NCI-H1092 (cell line): ENCODE measurements at places on chromosomes 7 and 10.

GRCh38 chr10:4939224-4940072, 23.8 kb upstream of the AKR1C1 start:
- DNase-seq, result no peak

DNA sequence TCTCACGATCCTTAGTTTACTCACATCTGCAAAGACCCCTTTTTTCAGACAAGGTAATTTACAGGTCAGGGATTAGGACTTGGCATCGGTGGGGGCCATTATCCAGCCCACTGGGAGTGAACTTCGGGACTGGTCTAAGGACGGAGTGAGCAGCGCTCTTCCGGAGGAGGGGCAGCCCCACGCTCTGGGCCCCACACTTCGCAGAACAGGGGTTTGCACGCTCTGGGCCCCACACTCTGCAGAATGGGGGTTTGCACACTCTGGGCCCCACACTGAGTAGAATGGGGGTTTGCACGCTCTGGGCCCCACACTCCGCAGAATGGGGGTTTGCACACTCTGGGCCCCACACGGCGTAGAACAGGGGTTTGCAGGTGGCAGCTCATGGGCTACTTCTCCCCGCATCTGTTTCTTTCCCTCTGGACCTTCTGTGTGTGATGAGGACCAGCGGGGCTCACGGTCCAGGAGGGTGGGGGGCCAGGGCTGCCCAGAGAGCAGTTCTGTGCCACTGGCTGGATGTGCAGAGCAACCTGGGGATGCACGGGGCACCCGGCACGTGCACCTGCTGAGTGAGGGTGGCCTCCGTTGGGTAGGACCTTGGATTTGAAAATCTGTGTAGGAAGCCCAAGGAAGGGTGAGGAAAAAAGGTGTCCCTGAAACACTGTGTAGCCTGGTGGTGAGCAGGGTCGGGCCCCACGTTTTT, 134.8 kb downstream of the WDR37 start:
- DNase-seq, result no peak

DNA sequence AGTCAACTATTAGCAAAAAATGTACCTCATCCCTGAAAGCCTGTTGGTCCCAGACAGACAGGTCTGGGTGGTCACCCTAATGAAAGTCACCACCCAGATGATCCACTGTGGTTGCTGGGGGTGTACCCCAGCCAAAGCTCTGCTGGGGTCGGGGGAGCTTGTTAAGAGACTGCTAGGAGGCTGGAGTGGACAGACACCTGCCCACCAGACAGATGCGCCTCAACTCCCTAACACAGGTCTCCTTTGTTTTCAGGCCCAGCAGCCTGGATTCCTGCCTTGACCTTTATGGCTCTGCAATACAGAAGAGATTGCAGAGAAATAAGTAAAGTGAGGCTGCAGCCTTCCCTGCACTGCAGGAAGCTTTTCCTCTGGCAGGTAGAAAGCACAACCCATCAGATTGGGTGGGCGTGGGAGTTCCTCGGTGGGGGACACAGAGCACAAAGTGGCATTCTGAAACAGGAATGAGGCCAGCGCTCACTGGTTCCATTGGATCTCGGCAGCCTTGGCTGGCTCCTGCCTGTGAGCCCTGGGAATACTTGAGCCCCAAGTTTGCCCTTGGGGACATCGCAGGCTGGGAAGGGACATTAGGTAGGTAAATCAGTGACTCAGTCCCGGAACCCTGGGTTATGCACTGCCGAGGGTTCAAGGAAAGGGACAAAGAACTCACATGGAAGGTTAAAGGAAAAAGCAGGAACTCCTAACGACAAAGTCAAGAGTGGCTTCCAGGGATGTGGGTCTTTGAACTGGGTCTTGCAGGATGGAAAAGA, 18.0 kb upstream of the ZNF488 start:
- DNase-seq, result no peak

- DNase-seq, result no peak
Observed at GRCh38 chr10:129871966-129872365, 92.1 kb downstream of the EBF3 start.

DNA sequence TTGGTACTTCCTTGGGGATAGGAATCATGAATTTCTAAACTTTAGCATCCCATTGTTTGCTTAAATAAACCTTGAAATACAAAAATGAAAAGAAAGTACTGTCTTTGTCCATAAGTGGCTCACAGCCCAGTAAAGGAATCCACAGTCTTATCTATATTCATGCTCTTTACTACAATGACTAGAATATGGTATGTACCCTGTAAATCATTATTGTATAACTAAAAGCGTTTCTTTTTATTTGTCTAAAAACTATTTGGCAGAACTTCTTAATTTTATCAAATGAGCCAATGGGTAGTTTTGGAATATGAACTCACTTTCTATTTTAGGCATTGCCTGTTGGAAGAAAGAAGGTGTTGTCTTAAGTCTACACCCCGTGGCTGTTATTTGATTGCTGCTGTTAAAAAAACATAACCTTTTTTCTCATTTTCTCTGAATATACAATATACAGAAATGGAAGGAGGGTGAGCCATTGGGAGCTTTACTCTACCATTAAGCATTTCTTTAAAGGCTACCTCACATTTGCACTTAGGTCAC, 12.4 kb upstream of the STRIP2 start:
- DNase-seq, result no peak

GRCh38 chr10:5538446-5538845, 13.7 kb downstream of the CALML3 start:
- DNase-seq, result no peak

DNA sequence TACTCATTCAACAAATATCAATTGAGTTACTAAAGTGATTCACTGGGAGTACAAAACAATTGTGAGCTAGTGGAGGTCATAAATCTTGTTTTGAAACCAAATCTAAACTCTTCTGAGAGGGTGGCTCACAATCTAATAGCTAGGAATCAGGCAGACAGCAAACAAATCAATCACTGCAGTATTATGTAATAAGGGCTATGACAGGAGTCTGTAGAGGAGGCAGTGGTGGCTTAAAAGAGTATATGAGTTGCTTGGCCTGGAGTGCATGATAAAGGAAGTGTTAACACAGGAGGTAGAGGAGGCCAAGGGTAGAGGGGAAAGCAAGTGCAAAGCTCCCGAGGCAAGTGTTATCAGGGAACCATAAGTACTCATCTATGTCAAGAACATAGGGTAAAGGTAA, 16.5 kb downstream of the MYPN start:
- DNase-seq, result no peak

- DNase-seq, result no peak
Observed at GRCh38 chr10:572696-573095, 116.8 kb downstream of the DIP2C start.

GRCh38 chr7:1670894-1671593, 967 bp downstream of the ELFN1 start:
- no peak for DNase-seq

GRCh38 chr7:28346676-28347363, 65.5 kb upstream of the CREB5 start:
- DNase-seq, result no peak

GRCh38 chr7:831596-832166, 595 bp upstream of the SUN1 start:
- DNase-seq, result no peak

DNA sequence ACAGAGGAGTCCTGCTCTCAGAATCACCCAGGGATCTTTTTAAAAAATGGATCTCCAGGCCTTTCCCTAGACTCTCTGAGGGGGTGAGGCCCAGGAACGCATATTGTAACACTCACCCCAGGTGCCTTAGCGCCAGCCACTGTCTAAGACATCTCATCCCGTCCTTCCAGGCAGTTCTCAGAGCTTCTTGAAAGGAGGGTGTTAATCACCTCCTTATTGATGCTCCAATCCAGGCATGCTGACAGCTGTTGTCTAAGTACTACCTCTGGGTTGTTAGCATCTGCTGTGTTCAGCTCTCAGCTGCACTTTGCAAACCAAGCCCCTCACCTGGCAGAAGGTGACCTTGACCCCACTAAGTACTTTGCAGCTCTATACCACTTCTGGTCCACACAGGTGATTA, 36.0 kb downstream of the KIAA1549 start:
- DNase-seq, result no peak

- no peak for DNase-seq
Observed at GRCh38 chr10:6464862-6465430, 115.1 kb downstream of the PRKCQ start.

- no peak for DNase-seq
Observed at GRCh38 chr10:83917537-83918506, 221.5 kb upstream of the GHITM start.

DNA sequence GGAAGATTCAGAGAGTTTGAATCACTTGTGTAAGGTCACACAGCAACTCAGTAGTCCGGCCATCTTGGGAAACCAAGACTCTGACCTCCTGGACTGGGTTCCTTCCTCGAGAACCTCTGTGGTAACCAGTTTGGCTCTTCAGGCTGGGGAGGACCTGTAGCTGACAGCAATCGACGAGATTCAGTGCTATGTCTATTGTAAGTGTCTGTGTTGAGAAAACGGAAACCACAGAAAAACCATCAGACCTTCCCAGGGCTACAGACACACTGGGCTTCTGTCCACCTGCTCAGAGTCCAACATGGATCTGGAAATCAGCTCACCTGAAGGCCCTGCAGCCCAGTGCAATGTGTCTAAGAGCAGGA, 403.7 kb downstream of the RPS24 start:
- no peak for DNase-seq

- DNase-seq, result no peak
Observed at GRCh38 chr7:74174606-74175082, 488 bp downstream of the EIF4H start.

- no peak for DNase-seq
Observed at GRCh38 chr7:135538376-135538775, 19.3 kb upstream of the NUP205 start.

DNA sequence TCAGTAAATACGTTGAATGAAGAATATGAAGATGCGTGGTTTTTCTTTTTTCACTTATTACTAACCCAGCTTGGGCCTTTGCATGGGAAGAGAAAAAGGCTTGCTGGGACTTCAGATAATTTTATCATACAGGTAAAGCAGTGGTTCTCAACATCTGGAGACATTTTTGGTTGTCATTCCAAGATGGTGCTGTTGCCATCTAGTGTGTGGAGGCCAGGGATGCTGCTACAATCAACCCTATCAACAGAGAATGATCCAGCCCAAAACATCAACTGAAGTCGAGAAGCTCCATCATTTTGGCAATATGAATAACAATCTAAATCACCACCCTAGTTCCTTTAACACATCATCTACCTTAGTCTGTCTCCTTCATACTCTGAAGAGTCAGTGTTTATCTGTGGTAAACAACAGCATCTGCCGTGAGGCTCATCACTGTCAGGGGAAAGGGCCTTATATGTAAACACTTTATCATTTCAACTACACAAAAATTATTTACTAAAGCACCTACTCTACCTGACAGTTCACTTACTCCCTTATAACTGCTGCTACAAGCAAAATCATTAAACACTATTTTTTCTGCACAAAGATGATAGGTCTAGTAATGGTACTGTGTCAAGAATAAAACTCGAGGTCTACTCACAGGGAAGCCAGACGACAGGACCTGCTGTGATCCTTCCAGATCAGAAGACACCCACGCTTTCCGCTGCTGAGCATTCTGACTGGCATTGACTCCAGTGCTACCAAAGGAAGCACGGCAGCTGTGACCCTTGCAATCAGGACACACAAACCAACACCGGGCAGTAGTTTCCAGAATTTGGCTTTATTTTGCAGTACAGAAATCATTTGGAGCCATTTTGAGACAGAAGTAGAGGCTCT, 48.6 kb downstream of the GDI2 start:
- DNase-seq, result no peak

DNA sequence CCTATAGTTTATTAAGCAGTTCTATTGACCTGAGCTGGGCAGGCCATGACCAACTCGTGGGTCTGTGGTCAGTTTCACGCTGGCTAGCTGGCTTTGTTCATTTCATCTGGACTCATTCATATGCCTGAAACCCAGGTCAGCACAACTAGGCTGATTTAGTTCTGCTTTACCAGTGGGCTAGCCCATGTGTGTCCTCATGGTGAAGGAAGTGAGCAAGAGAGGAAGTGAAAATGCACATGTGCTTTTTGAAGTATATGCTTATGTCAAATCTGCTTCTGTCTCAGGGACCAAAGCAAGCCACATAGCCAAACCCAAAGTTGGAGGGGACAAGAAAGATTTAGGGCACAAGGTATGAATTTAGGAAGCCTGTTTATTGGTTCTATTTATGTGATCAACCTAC, 154.5 kb downstream of the RNF133 start:
- no peak for DNase-seq

GRCh38 chr7:130365511-130366441, 14.5 kb upstream of the CPA1 start:
- DNase-seq, result peak; percentile 100

DNA sequence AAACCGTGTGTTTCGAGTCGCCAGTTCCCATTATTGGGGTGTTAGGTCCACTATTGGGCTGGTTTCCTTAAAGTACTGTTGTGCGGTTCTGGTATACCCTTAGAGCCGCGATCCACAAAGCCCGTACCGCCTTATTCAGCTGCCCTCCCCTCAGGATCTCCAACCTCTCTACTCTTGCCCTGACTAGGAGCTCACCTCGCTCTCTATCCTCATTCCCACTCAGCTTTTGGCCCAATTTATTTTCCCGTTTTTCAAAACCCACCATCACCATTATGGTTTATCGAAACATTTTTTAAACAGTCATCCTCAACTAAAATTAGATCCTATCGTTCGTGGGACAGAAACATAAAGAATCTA, 461 bp upstream of the ETV1 start:
- no peak for DNase-seq

DNA sequence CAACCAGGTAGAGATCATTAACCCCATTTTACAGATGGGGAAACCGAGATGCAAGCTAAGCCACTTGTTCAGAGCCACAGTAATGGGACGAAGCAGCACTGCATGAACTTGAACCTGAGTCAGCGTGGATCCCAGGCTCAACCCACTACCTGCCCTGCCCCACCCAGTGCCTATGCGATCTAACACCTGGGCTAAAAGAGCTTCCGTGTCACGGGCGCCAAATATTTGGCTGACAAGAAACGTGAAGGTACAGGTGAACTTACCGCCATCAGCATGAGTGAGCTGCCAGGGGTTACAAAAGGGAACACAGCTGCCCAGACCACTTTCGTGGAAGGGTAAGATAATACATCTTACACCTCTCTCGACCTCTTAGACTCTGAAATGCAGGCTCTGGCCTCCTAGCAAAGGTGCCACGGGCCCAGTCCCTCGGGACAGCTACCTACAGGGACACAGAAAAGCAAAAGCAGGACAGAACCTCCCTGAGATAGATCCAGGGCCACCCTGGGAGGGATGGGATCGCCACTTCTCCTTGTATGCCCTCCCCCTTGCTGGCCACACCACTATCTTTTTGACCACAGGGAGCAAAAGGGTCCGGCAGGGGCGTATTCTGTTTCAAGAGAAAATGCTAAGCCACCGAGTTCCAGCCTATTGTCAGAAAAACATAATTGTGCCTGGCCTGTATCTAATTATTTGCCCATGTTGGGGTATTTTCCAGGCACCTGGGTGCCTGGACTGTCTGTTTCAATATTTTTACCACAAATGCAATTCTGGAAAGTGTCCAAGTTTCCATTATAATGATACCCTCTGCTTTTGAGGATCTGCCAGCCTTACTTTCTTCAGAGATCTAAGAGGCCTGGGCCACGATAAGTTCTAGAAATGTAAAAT, 6.4 kb downstream of the CHST15 start:
- DNase-seq, result no peak

- DNase-seq, result no peak
Observed at GRCh38 chr7:131067220-131067619, 260.5 kb upstream of the MKLN1 start.

- no peak for DNase-seq
Observed at GRCh38 chr10:6059506-6059905, 2.7 kb downstream of the IL2RA start.

GRCh38 chr10:113369365-113369694, 183.5 kb upstream of the HABP2 start:
- no peak for DNase-seq
